Natural killer cell (primary cell): ENCODE measurements at places on chromosomes 11 and 22. TPM values are rescaled to one million over a fixed set of nuclear protein-coding genes. Genes with fewer than 3 reads are reported as not detected.

GRCh38 chr22:44940130-44940529 is 69.7 kb downstream of the PHF21B start:
- DNase-seq: no peak

GRCh38 chr11:65576867-65577755 is 1.3 kb downstream of the EHBP1L1 start:
- DNase-seq: no peak

GRCh38 chr22:50605613-50606074 is 5.1 kb downstream of the MAPK8IP2 start:
- DNase-seq: no peak

DNA sequence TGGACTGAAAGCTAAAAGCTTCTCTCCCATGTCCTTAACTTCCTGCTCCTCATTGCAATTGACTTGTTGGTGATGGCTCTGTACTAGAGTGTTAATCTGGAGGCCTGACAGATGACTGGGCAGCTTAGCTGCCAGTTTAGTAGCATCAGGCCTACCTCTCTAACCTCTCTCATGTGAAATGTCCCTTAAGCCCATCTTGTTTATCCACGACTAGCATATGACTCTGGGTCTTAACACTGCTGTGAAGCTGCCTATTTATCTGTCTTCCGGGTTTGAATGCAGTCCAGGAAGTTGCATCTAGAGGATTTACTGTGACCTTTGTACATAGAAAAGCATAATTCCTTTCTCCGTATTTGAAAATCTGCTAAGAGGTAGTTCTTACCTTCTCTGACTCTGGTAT is 85.3 kb upstream of the HORMAD2 start:
- no peak for DNase-seq

DNA sequence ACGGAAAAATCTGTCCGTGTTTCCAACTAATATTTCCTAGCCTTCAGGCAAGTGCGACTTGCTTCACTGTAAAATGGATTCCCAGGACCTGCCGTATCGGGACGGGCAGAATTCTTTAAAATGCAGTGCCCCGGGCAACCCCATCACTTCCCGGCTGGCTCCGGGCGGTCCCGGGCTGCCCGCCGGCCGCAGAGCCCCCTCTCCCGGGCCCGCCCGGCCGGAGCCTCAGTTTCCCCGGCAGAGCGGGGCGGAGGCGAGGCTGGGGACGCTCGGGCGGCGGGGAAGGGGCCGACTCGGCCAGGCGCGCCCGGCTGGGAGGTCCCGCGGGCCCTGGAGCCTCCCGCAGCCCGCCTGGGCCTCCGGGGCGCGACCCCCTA is 84.2 kb upstream of the WNT7B start:
- no peak for DNase-seq

DNA sequence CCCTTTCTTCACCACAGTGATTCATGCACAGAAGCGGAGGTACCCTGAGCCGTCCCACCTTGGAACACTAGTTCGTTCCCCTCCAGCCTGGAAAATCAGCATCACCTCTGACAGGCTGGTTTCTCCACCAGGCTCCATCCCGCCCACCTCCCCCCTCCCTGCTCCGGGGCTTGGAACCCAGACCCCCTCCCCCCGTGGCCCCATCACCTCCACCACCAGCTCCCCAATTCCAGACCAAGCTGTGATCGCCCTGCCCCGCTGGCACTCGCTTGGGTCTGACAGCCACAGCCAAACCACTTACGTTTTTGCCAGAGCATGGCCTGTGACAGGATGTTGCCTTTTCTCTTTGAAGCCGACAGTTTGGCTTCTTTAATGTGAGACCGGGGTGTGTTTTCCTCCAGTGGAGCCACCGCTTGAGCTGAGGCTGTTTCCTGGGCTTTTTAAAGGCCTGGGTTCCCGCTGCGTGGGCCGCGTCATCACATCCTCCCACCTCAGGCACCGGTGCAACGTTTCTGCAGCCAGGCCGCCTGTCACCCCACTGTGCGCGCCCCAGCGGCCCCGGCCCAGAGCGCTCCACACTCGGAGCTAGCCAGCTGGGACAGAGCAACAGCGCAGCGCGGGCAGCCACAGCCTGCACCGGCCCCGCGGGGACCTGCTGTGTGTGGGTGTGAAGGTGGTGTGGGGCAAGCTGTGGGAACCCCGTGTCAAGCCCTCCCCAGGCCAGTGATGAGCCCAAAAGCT is at the start of gene POU2AF1:
Gene POU2AF1, minus strand, starts transcription at position 415 of the 741 bp plus-strand sequence. Its CDS starts 98 bp downstream, at position 317.
- DNase-seq: peak; percentile 81

DNA sequence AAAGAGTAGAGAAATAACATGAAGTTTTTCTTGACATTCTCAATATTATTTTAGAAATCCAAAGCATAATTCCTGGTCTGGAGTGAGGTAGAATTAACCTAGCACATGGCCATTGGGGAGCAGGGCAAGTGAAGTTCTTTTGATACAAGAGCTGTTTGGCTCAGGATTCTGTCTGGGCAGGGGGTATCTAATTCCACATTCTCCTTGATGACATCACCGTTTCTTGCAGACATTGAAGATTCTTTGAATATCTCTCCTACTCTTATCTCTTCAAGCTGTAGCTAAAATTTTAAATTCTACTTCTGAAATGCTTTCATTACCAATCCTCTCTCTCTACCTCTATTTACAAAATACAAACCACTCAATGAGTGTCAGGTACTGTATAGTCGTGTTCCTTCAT is 138.2 kb upstream of the TENM4 start:
- no peak for DNase-seq

DNA sequence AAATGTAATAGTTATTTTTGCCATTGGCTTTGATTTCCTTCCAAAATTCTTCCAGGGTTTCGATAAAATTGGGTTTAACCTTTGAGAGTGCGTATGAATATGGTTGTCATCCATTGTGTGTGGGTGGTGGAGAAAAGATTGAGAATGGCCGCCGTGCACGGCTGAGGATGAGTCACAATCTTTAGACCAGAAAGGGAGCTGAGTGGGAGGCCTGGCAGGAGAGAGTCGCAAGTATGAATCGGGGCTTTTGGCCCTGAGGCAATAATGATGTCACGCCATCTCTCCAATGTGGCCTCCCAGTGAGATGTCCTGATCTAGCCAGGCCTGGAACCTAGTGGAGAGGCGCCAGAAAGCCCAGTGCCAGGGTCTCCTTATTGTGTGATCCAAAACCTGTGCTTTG is 33.1 kb upstream of the SMPD1 start:
- no peak for DNase-seq

GRCh38 chr11:7278314-7278917 is 26.7 kb downstream of the SYT9 start:
- peak; percentile 10 for DNase-seq

GRCh38 chr22:24400726-24401596 is 26.4 kb upstream of the ADORA2A start:
- no peak for DNase-seq

DNA sequence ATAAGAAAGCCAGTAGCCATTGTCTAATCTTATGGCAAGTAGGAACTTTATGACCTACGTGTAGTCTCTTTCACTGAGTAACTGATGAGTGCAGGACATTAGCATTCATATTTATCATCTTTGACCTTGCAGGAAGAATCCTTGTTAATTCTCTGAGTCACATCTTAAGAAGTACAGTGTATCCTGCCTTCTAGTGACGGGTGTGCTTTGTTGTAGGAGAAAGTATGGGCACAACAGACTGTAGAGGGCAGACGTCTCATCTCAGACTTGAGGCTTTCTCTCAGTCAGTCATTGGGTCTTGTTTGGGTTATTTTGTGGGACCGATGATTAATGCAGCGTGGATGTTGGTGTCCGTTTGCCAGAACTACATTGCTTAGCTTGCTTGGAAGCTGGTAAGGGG is 6.8 kb downstream of the RNF214 start:
- no peak for DNase-seq

The SLC5A1 gene
- total RNA-seq: not detected

The DAGLA gene
- total RNA-seq: 0.38 TPM

The PATE2 gene
- not detected for total RNA-seq
